Right ventricle myocardium superior (tissue), 1 donor: ENCODE measurements at places on chromosomes 3 and 15. TPM values are rescaled to one million over a fixed set of nuclear protein-coding genes. Genes with fewer than 3 reads are reported as not detected.

HIGD2B gene
- not detected for total RNA-seq

BMF gene
- 3.4 TPM for total RNA-seq

MESP2 gene
- total RNA-seq: 0.13 TPM

MORC1 gene
- total RNA-seq: not detected

MASP1 gene
- total RNA-seq: 144 TPM

GPR15 gene
- not detected for total RNA-seq

LTK gene
- 1.1 TPM for total RNA-seq

DNA sequence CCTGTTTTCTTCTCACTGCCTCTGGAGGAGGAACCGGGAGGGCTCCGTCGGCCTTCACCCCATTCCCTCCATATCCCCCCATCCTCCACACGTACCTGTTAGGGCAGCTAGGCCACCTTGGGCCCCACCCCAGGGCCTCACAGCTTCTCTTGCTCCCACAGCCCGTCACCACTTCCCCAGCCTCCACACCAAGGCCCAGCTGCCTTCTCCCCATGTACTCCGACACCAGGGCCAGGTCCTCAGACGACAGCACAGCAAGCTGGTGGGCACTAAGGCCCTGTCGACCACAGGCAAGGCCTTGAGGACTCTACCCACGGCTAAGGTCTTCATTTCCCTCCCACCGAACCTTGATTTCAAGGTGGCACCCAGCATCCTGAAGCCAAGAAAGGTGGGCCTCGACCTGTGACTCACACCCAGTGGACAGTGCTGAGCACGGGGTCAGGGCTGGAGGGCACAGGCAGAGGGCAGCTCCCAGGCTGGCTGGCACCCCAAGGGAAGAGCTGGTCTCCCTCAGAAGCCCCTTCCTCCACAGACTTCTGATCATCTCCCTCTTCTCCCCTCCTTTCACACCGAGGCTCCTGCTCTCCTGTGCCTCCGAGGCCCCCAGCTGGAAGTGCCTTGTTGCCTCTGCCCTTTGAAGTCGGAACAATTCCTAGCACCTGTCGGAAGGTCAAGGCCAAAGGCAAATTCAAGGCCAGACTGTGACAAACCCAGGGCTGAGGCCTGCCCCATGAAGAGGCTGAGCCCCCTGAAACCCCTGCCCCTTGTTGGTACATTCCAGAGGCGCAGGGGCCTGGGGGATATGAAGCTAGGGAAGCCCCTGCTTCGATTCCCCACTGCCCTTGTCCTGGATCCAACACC is 9.1 kb downstream of the RPUSD3 start:
- DNase-seq: no peak

DNA sequence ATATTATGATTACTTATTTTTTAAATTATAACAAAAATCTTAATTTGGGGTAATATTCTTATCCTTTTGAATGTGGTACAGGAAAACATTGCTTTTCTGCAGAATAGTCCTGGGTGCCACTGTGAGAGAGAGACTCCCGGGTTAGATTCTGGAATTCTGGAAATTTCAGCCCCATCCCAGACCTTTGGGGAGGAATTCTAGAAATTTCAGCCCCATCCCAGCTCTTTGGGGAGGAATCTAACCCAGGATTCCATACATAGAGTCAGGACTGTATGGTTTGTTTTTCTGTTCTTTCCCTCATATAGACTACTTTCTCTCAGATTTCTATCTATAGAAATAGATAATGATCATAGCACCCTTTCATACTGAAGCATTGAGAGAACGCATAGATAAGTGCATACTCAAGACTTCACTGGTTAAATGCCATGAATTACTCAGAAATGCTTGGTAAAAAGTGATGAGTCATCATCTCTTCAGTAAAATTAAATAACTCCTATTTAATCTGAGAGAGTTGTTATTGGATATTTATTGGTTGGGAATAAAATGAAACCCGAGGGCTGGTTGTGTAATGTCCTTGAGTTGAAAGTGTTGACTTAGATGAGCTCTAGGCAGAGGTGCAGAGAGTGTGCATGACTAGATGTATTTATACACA is 8.3 kb downstream of the EIF2AK4 start:
- DNase-seq: no peak

DNA sequence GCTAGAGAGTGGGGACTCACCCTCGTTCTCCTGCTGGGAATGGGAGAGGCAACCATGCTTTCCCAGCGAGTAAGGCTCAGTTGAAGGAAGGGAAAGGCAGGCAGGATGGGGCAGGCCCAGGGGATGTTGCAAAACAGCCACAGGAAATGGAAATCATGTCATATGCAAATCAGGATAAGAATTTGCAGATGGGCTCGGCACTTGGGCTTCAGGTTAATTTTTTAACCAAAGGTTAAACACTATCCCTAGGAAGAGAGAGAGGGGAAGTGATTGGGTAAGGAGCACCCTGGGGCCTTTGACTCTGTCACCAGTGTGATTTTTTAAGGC is 14.6 kb upstream of the PLA2G4E start:
- no peak for DNase-seq

- no peak for DNase-seq
Observed at GRCh38 chr15:72304596-72304995, 15.4 kb downstream of the CELF6 start.

- DNase-seq: no peak
Observed at GRCh38 chr3:31918179-31919150, 62.6 kb downstream of the OSBPL10 start.

DNA sequence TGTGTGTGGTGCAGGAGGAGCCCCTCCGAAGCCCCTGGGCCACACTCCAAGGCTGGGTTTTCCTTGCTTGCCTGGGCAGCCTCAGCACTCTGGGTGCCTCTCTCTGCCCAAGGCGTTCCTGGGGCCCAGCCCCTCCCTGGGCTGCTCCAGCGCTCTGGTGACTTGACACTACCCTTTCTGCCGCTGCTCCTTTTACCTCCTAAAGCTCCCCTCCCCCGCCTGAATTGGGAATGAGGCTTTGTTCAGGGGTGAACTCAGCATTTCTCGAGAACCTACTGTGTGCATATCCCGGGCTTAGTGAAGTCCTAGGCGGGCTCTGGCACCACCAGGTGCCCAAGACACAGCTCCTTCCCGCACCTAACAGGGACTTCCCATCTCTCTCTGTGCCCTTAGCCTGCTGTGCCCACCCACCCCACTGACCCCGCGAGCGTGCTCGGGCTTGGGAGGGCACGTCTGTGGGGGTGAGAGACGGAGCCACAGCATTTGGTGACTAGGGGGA is 1.2 kb upstream of the BAHD1 start:
- peak; percentile 55 for DNase-seq

- DNase-seq: no peak
Observed at GRCh38 chr3:110519071-110519470, 552.5 kb upstream of the NECTIN3 start.

DNA sequence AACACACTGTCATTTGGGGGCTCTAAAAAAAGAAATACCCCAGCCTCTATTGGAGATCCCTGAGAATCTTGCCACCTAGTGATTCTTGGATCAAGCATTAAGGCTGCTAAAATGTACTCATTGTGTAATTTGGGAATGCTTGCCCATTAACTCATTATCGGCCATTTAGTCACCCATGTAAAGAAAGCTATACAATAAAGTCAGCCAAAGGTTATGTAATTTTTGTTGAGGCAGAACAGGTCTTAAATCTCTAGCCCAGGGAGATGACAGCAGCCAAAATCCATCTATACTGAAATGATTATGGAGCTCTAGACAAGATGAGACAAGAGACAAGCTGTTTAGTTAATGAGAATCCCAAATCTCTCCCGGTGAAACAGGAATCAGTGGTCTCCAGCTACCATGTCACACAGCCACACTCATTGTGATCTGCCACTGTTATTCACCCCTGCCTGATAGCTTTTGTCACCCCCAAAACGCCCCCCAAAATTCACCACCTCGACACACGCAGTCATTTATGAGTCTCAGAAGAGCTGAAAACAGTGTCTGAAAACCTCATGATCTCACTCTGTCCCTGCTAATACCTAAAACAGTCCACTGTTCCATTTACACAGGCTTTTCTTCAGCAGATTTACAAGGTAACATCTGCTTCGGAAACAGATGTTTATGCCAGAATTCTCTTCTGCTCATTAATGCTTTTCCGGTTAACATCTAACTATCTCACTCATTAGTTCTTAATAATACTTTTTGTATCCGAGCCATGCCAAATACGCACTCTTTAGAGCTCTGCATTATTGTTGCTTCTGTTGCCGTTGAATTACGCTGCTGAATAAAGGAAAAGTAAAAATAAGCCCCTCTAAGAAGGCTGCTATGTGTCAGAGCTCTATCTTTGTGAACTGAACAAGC is 138.5 kb downstream of the RORA start:
- DNase-seq: no peak

DNA sequence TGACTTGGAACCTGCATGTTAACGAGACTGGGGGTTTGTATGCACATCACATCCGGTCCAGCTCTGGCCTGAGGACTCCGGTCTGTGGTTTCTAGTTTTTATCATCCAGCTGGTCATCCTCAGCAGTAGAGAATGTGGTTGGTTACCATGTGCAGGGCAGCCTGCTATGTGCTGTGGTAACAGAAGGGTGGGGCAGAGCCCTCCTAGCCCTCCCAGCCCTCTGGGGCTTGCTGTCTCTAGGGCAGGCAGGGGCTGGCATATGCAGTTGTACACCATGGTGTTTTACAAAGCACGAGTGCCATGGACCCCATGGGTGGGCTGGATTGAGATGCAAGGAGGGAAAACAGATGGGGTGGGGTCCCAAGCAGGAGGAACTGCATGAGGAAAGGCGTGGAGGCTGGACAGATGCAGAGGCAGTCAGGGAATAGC is 70.2 kb downstream of the APBA2 start:
- no peak for DNase-seq

DNA sequence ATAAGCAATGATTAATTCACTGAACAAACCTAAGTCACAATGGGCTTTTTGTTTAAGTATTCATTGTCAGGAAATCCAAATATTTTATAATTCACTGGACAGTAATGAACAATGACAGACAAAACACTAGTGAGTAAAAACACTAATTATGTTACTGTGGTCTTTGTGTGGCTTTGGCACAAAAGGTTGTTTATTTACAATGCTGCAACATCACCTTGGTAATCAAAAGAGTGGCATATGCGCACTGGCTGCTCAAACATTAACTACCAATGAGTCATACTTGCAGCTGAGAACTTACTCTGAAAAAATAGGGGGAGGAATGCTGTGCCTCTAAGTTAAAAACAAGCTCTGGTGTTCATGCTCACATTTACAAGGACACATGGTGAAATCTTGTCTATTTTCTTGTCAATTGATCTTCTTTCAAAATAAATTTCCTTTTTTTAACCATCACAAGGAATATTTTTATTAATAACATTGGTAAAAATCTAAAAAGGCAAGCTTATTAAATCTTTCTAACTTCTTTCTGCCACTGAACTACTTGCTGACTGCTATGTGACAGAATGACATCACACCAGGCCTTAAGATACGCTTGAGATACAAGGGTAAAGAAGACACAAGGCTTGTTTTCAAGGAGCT is 85.2 kb upstream of the PPIB start:
- DNase-seq: no peak

DNA sequence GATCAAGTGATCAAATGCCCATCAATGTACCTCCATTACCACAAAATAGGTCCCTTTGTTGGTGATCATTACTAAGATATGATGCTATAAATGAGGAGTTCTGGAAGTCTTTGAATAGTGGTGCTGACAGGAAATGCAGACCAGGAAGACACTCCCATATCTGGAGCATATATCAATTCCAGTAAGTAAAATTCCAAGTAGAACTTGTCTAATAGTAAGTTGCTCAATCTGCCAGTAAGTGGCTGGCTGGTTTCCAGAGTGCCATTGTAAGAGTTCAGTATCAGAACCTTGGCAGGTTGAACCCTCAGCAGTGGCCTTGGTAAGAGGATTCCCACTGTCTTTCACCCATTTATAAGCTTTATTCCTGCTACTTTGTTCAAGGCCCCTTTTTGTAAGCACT is 379.9 kb upstream of the RBMS3 start:
- DNase-seq: no peak

- no peak for DNase-seq
Observed at GRCh38 chr15:69931156-69931555, 166.6 kb downstream of the TLE3 start.

DNA sequence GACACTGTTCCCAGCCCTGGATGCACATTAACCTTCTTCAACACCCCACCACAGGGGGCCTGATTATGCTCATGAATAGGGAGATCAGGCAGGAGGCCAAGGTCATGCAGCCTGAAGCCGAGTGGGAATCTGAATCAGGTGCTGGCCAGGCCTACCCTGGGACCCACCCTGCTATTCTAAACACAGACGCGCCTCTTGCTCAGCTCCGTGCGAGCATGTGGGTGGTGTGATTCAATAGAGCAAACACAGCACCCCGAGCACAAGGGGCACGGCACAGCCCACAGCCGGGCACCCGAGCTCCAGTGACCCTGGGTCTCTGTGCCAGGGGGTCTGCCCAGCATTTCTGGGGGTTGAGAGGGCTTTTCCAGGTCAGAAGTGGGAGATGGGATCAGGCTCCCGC is 24.6 kb upstream of the GRIP2 start:
- no peak for DNase-seq

DNA sequence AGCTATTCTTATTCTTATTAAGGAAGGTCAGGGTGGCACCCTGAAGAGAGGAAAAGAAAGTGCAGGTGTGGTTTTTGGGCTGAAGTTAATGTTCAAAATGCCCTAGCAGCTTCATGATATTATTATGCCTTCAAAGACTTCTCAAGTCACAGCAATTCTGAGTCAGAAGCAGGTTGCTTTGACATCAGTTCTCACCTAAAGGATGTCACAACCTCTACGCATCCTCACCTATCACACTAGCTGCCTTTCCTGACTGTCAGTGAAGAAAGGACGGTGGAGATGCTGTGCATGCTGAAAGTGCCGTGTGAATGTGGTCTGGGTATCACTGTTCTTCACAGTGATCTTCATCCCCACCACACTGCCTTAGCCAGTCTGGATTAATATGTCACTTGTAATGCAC is 49.6 kb downstream of the NPTN start:
- DNase-seq: no peak

DNA sequence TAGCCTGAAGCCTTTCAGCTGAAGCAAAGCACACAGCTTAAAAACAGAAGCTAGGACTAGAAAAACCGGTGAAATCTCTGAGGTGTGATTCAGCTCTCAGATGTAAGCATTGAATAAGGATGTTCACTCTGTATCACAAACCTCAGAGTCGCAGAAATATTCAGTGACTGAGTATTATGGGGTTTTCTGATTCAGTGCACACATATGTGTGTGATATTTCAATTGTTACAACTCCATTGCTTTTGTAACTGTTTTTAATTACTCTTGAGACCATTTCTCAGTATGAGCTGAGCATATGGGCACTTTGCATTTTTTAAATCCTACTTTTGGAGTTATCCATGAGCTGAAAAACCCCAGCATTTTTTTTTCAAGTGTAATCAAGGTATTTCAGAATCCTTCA is 868.8 kb downstream of the NTRK3 start:
- no peak for DNase-seq

GRCh38 chr15:85430406-85431204 is 50.2 kb downstream of the AKAP13 start:
- no peak for DNase-seq

DNA sequence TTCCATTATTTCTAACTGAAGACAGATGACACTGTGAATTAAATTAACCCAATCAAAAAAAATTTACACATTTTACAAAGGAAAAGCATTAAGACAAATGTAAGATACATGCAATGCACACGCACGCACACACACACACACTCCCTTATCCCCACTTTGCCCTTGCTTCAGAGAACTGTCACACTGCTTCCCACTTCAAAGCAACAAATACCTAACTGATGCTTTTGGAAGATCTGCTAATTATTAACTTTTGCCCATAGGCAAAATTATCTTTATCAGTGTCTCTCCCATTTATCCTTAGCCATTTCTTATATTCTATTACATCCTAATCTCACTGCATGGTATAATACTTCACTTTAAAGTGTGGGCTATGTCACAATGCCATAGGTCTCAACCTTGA is 60.3 kb downstream of the SETD2 start:
- no peak for DNase-seq
